ENCODE measurements at places on chromosomes 13 and 19.

DNA sequence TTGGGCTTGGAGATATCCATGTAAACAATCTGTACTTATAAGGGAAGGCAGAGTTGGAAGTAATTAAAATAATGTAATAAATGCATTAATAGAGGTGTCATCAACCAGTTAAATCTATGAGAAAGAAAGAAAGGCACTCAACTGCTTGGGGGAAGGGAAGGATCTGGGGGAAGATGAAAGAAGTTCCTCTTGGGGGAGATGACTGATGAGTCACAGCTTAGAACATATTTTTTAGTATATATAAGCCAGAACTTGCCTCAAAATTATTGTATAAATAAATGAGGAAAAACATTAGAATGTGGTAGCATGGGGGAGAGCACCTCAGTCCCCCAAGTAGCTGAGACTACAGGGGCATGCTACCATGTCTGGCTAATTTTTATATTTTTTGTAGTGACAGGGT, 205.8 kb downstream of the GGACT start:
- no peak for DNase-seq

DNA sequence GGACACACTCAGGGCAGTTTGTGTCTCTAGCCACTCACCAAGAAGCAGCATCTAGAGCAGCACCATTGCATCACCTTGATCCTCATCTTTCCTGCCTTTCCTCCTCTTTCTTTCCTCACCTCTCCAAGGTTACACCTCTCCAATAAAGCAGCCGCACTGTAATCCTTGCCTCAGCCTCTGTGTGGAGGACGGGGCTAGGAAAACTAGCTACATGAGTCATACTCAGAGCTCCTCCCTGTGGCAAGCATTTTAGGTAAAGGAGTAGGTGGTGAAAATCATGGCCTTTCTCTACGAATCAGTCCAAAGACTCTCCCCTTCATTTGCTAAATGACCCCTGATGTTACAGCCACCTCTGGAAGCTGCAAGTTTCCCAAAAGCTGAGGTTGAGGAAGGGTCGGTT, 108.9 kb downstream of the DNAJC15 start:
- DNase-seq, result no peak

- DNase-seq, result no peak
These were observed 14.2 kb downstream of the ZNF473 start for GRCh38 chr19:50039968-50040367.

DNA sequence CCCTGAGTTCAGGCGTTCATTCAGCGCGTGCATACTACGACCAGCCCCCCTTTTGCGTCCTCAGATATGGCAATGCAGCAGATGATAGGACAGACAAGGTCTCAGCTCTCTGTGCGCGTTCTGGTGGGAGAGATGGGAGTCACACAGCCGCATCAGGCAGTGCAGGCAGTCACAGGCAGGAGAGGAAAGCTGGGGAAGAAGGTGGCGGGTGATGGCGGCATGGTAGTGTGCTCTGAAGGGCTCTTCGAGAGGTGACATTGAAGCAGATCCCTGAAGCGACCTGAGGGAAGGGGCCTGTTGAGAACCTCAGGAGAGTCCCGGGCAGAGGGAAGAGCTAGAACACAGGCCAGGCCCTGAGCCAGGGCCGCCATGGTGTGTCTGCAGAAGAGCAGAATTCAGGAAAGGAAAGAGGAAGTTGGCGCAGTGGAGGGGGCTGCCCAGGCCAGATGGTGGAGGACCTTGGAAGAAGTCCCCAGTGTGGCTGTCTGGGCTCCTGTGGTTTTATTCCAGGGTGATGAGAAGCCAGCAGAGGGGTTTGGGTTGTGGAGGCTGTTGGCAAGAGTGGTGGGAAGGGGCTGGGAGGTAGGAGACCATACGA, 3.5 kb downstream of the USF2 start:
- DNase-seq, result no peak

DNA sequence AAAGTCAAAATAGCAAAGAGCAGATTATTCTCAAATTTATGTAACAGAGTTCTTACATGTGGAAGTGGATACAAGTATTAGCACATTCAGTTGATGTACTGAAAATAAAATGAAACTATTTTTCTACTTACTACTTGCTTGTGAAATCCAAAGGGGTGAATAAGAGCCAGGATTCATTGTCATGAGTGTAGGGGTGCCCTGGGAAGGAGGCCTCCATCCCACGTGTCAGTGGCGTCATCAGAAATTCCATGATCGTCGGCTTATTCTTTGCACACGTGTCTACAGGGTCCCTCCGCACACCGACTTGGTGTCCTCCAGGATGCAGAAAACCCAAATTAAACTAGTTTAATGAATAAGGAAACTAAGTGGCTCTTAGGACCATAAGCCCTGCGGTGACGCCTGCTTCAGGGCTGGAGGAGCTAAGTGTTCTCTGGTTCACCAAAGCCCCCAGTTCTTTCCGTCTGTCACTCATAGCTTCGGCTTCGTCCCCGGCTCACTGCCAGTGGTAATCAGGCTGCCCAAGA, 55.5 kb downstream of the IRS2 start:
- DNase-seq, result no peak

DNA sequence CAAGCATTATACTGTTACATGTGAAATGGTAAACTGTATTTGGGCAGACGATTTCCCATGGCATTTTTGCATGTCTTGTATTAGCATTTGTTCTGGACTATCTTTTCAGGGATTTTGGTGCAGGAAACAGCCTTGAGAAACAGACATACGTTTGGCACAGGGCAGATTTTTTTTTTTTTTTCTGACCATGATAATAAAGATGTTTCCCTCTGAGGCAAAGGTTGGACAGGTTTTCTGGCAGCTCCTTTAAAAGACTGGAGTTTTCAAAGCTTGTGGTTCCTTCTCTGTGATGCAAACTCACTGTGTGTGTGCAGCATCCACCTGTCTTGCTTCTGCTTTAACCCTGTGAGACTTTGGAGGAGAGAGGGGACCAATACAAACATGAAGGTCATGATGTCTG, 63.0 kb downstream of the NBEA start:
- no peak for DNase-seq

- DNase-seq, result no peak
These were observed 2.7 kb upstream of the ACTN4 start for GRCh38 chr19:38644719-38645118.

DNA sequence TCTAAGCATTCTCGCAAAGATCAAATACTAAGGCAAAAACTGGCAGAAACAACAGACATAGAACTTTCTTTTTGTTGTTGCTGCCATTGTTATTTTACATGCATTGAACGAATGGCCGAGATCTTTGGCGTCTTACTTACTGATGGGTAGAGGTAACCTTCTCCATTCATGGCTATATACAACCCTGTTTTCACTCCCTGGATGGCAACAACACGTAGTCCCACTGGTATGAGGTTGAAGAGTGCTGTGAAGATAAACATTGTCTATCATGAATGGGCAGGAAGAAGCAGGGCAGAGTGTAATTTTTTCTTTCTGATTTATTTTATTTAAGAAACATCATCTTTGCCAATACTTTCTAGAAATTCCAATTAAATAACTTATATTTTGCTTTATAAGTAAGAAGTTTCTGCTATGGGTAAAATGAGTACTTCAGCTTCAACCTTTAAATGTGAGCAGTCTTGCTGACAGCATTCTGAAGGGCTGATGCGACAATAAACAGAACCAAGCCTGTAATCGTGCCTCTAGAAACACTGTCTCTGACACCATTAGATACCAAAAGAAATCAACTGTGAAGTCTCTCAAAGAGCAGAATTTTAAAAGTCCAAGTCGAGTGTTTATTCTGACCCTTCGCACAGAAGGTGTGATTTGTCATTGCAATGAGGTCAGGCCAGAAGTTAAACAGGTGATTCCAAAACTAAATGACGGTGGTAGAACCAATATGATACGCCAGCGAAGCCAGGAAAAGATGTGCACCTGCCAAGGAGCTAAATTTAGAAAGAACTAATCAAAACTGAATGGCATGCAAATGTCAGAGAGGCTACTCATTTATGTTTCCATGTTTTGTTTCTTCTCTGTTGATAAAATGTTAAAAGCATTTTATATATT, 416.4 kb downstream of the ITGBL1 start:
- no peak for DNase-seq

DNA sequence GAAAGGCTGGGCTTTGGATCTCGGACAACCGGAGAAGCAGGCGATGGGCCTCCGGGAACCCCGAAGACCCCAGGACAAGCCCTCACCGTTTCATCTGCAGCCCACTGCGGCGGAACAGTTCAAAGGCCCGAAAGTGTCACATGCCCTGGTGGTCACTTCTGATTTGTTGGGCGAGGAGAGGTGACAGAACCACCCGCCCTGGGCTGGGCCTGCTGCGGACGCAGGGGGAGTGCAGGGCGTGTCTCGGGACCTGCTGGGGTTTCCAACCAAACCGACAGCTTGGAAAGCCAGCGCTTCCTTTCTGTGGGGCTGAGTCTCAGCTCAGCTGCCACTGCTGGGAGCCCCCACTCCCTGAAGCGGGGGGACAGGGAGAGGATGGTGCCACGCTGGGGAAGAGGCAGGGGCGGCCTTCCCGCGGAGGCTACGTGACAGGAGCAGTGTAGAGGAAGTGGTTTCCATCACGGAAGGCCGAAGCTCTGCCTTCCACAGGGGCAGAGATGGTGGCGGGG, 22.8 kb upstream of the ZBTB7A start:
- no peak for DNase-seq

- no peak for DNase-seq
These were observed 16.6 kb downstream of the CARD8 start for GRCh38 chr19:48239120-48239519.

DNA sequence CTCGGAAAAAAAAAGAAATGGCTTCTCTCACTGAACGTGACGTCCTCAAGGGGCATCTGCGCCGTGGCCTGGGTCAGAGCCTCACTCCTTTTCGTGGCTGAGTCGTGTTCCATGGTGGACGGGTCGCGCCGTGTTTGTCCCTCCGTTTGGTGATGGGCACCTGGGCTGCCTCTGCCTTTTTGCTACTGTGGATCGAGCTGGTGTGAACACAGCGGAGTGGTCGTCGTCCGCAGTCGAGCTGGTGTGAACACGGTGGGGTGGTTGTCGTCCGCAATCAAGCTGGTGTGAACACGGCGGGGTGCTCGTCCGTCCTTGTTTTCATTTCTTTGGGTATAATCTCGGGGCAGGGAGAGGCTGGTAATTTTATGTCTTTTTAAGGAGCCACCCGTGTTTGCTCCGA, 11.6 kb downstream of the HCN2 start:
- DNase-seq, result no peak

GRCh38 chr13:90511903-90512302, 835.6 kb upstream of the MIR17HG start:
- DNase-seq, result no peak

- no peak for DNase-seq
These were observed 30.6 kb downstream of the GSX1 start for GRCh38 chr13:27822873-27823311.

DNA sequence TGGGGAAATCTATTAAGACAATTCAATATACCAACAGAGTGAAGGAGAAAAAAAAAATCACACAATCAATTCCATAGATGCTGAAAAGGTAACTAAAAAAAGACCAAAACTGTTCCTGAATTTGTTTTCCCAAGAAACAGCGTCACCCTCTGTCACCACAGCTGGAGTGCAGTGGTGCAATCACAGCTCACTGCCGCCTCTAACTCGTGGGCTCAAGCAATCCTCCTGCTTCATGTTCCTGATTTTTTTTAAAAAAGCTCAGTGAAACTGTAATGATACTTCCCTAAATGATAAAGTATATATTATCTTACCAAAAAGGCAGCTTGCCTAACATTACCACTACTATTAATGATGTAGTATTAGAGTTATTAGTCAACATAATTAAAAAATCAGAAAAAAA, 19.6 kb upstream of the ZFP14 start:
- no peak for DNase-seq

- DNase-seq, result no peak
These were observed 5.7 kb downstream of the TUBGCP3 start for GRCh38 chr13:112582263-112582662.

DNA sequence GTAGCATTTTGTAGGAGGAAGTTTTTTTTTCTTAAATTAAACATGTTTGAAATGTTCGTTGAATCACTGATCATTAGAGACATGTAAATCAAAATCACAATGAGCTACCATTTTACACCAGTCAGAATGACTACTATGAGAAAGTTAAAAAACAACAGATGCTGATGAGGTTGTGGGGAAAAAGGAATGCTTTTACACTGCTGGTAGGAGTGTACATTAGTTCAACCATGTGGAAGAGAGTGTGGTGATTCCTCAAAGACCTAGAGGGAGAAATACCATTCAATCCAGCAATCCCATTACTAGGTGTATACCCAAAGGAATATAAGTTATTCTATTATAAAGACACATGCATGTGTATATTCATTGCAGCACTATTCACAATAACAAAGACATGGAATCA, 122.0 kb upstream of the ARGLU1 start:
- DNase-seq, result no peak

- DNase-seq, result no peak
These were observed 140.9 kb downstream of the ZNF536 start for GRCh38 chr19:30513082-30513411.

- no peak for DNase-seq
These were observed 101.3 kb downstream of the ARHGEF7 start for GRCh38 chr13:111216166-111216960.

GRCh38 chr19:38362076-38362945, 12.1 kb upstream of the PSMD8 start:
- DNase-seq, result peak; percentile 88

- DNase-seq, result no peak
These were observed 389.4 kb downstream of the RFC3 start for GRCh38 chr13:34207334-34207733.

- no peak for DNase-seq
These were observed 1384.1 kb downstream of the UQCRFS1 start for GRCh38 chr19:27828829-27829228.

DNA sequence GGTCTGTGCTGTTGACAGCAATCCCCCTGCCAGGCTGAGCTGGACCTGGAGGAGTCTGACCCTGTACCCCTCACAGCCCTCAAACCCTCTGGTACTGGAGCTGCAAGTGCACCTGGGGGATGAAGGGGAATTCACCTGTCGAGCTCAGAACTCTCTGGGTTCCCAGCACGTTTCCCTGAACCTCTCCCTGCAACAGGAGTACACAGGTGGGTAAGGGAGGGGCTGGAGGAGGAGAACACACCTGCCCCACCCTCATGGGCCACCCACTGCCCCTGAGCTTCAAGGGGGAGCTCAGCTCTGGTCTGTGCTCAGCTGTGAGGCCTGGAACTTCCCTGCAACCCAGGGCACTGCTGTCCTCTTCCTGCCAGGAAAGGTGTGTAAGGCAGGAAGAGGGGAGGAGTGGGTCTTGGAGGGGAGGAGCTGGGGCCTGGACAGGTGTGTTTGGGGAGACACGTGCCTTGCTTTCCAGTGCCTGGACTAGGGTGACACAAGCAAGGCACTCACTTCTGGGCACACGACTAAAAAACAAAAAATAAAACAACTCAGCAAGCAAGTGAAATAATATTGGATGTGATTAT, 3.9 kb downstream of the SIGLEC7 start:
- DNase-seq, result no peak

All from stimulated activated CD4-positive, alpha-beta T cell treated with anti-CD3 and anti-CD28 coated beads, Interleukin-1b, Interleukin-23, amount 100 ng/mL, for 24 hours (primary cell).